ENCODE measurements at places on chromosomes 2 and 18.

- DNase-seq, result no peak
Measured at GRCh38 chr2:23520256-23520655, 135.3 kb downstream of the KLHL29 start.

DNA sequence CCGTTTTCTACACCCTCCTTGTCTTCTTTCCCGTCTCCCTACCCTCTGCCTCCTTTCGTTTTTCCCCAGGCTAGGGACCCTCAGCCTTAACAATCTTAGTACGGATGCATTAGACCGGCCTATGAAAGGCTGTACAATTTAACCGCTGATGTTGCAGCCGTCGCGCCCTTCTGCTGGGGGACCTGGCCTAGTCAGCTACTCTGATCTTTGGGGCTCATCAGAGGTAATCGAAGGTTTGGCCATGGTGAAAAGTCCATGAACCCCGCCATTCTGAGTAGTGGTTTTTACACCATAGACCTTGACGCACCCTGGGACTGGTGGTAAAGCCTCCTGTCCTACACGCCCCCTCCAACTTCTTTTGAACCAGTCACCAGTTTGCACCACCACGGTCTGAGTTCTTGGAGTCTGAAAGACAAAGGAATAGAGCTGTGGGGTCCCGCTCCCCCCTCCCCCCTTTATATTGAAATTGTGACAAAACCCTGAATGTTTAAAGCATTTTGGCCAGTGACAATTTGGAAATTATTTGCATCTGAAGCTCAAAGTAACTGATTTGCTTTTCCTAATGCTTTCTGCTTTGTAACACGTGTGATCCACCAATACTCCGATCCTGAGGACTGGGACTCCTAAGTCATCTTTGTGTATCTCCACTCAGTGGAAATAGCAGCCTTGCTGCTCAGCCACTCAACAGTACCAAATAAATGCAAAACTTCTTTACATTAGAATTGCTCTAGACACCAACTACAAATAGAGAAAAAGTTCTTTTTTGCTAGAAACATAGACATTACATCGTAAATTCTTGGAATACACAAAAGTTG is 642 bp upstream of the SRSF7 start:
- DNase-seq, result no peak

GRCh38 chr2:48247206-48247605 is 282.7 kb upstream of the STON1 start:
- DNase-seq, result peak; percentile 8

GRCh38 chr2:39432701-39433100 is 4.4 kb downstream of the MAP4K3 start:
- DNase-seq, result no peak

DNA sequence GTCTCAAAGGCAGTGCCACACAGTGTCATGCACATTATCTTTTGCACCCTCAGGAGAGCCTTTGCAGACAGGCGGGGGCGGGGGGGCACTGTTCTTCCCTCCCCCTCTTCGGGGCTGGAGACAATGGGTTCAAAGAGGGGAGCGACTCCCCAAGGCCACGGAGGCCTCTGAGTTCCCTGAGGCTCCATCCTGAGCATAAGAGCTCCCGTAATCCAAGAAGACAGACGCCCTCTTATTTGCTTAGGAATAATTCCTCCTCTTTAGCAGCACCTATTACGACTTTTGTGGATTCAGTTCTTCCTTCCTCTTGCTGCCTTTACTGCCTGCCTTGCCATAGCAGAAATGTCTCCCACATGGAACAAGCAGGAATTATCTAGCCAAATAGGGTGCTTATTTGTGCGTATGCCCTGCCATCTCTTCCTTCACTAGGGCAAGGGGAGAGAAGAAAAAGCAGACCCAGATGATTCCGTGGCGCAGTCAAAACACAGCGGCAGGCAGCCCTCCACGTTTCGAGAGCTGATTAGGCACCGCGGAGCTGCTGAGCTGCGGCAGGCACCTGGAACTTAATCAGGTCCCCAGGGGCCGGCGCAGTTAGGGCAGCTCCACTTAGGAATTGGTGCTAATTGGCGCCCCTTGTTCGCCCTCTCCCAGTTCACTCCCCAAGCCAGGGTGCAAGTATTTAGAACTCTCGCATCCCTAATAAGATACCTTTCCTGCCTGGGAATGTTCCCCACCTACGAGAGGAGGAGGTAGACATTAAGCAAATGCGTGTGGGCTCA is 233.4 kb upstream of the MYT1L start:
- no peak for DNase-seq

DNA sequence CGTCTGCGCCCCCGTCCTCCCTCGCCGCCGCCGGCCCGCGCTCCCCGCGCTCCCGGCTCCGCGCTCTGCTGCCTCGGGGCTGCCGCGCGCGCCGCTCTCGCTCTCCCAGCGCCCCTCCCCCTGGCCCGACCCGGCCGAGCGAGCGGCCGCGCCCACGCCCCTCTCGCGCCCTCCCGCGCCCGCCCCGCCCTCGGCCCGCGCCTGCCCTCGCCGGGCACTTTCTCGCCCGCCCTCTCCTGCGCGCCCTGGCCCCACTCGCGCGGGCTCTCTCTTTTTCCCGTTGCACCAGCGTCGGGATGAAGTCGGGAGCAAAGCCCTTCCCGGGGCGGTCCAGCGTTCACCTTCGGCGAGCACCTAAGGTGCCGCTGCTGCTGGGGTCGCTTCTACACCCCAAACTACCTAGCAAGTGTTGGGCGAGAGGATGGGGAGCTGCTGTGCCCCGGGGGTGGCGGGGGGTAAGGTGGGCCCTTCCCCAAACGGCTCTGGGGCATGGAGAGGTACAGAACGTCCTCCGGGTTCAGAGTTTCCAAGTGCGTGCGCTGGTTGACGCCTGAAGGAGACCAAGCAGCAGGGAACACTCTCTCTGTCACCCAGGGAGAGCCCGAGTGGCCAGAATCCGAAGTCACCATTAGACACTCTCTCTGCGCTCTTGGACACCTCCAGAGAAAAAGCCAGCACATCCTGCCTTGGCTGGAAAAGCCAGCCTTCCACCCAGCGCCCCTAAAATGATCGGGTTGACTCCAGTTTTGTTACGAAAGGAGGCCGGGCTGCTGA is at the start of gene COLEC12:
COLEC12 (minus strand) TSS at position 70 of the 774 bp plus-strand sequence. CDS start 187 bp downstream, outside the sequence.
- no peak for DNase-seq

DNA sequence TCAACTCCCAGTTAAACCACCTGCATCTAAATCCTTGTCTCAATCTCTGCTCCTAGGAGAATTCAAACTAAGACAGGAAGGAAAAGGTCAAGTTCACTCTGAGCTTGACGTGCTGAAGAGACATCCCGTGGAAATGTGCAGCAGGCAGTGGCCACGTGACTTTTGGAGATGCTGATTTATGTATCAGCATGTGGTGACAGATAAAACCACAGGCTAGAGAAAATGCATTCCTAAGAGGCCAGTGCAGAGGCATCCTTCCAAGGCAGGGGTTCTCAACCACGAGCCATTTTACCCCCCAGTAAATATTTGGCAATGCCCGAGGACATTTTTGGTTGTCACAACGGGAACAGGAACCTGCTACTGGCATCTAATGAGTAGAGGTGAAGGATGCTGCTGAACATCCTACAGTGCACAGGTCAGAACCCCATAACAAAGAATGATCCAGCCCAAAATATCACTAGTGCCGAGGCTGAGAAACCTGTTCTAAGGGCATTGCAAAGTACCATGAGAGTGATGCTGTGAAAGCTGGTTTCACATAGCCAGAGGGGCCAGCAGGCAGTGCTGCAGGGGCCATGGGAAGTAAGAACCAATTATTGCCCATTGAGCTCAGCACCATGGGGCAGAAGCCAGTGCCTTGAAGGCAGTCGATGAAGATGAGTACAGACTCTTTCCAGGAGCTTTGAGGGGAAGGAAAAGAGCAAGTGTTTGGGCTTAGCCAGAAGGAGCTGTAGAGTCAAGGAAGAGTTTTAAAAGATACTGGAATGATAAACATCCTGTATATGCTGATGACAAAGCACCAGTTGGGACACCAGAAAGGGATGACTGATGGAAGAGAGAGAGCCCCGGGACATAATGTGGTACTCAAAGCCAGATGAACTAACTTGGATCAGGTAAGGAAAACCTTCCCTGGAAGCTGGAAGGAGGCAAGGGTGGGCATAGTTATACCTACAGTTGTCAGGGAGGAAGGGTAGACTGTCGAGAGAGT is 174.6 kb downstream of the HAUS1 start:
- no peak for DNase-seq

DNA sequence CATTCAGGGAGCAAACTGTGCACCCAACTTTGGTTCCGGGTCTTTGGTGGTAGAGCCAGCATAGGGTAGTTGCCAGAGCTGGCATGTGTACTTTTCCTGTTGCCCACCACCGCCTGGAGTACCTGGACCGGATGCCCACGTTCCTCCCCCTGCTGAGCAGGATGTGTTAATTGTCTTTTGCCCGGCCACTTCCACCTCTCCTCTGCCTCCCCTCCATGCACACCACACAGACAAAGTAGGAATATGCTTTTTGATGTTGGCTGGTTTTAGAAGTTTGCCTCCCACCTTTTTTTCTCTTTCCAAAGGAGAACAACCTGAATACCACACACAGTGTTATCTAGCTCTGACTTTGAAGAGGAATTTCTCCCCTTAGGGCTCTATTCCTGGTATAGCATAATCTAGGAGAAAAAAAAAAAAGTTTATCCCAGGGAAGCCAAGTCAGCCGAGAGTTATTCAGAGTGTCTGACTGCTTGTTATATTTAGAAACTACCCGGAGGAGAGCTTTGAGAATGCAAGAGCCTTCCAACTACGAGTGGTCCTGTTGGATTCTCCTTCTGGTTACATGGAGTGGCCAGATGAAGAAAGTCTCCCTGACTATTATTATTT is 111.9 kb downstream of the SETBP1 start:
- peak; percentile 2 for DNase-seq

DNA sequence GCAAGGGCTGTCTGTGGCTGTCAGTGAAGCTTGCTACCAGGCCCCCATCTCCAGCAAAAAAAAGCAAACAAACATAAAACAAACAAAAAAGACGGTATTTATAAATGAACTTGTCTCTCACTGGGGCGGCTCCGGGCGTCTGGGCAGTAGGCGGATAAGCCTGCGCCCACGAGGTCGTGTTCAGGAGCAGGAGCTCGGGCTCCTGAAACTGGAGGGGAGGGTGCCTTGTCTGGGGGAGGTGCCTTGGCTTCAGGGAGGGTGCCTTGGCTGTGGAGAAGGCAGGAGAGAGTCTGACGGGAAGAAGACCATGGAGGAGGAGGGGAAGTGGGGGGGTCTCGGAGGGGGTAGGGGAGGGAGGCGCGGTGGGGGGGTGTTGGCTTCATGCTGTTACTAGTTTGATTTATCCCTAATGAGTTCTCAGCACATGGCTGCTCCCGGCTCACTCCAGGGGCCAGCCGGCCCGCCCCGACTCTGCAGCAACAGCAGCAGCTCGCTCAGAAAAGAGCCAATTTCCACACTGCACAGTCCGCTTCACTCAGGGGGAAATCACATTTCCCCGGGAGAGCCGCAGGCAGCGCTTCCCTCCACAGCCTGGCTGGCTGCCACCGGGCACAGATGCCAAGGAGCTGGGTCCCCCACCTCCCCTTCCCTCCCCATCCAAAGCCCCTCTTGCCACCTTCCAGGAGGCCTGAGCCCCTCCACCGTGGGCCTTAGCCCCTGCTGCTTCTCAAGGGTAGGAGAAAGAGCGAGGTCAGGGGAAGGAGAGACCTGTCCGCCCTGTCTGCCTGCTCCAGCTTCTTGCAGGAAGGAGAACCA is 38.7 kb downstream of the PSD4 start:
- no peak for DNase-seq

- DNase-seq, result no peak
Measured at GRCh38 chr2:230564805-230565779, 147.6 kb upstream of the CAB39 start.

DNA sequence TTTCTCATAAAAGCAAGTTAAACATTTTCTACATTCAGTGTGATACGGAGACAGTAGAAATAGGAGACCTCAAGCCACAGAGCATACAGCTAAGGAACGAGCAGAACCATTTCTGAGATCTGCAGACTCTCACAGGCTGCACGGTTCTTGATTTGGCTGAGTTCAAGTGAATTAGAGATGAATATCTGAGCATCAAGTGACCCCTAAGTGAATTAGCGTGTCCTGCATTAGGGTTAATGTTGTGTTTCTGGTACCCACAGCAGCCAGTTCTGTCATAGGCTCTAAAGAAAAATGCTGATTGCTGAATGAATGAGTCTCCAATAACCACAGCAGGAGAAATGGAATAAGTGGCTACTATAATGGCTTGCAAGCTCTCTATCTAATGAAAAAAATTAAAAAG is 265.9 kb upstream of the SYT4 start:
- DNase-seq, result no peak

DNA sequence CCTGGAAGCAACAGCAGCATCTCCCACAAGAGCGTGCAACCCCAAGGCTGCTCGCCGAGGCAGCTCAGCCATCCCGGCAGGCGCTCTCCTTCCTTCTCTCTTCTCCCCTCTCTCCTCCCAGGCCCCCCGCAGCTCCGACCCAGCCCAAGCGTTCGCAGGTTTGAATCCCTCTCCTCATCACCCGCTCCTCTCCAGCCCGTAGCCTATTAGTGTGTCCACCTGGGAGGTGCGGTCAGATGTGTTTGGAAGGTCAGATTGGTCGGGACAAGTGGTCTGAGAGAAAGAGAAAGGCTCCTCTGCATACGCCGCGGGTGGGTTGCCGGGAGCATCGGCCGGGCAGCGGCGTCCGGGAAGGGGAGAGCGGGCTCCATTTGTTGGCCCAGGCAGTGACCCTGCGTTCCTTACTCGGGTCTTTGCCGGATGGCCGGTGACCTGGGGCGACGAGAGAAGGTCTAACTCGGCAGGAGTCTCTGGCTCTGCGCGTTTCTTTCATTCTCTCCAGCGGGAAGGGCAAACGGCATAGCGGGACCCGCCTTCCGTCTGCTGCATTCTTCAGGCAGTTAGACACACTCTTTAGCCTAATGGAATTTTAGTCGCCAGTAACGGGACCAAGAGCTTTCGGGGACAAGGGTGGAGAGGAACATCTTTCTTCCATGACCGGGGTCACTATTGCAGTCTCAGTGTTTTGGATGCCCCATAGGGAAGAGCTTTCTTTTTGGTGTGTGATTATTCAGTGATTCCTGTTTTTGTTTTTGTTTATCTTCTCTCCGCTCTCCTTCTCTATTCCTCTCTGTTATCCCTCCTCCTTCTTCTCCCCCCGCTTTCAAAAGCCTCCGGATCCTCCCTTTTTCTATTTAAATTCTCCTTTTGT is 1.1 kb upstream of the TMEFF2 start:
- DNase-seq, result no peak

GRCh38 chr18:62331581-62332356 is 6.7 kb downstream of the TNFRSF11A start:
- no peak for DNase-seq
